ENCODE measurements at places on chromosomes 7 and 10. TPM values are rescaled to one million over a fixed set of nuclear protein-coding genes. Genes with fewer than 3 reads are reported as not detected.

ADARB2 gene
- total RNA-seq = not detected

TAS2R5 gene
- 0.36 TPM for total RNA-seq

- peak; percentile 6 for DNase-seq
Observed at GRCh38 chr10:58180666-58181065, 87.0 kb downstream of the IPMK start.

DNA sequence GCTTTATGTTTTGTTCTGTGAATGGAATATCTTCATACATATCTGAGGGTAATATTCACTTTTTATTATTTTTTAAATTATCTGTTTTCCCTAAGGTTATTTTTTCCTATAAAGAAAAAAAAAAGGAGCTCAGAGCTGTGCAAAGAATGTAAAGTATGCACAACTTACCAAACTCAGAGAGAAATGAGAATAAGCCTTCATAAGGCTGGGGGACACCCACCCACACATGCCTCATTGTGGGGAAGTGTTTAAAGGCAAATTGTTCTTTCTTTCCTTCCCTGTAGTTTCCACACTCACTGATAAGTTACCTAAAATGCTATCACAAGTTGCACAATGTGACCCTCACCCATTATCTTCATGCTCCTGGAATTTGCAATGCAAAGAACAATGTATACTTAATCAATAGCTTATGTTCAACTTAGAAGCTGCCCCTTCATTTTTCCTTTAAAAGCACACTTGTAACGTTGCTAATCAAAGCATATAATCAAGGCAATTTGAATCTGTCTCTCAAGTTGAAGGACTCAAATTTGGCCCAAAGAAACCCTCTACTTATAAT, 108.1 kb downstream of the GNAT3 start:
- DNase-seq = peak; percentile 37

DNA sequence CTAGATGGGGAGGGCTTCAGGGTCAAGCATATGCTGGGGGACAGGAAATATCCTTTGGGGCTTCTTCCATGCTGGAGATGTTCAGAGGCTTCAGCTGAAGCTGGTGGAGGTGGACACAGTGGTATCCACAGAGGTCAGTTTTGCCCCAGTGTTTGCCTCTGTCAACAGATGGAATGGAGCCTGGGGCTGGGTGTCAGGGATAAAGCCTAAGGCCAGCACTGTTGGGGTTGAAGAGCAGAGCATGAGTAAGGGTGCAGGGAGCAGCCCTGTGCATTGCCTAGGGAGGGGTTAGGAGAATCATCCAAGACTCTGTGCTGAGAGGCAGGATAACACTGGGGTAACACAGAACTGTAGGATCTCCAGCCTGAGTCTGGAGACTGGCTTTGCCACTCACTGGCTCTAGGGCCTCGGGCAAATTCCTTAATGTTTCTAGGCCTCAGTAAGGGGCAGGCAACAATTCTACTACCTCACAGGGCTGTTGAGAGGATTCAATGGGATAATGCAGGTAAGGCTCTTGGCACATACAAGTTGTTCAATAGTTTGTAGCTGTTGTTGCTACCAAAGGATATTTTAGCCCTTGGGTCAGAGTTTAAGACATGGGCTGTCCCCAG, 21.8 kb upstream of the MYL7 start:
- DNase-seq = no peak
